Effector CD8-positive, alpha-beta T cell (primary cell): ENCODE measurements at places on chromosomes 3 and 15.

DNA sequence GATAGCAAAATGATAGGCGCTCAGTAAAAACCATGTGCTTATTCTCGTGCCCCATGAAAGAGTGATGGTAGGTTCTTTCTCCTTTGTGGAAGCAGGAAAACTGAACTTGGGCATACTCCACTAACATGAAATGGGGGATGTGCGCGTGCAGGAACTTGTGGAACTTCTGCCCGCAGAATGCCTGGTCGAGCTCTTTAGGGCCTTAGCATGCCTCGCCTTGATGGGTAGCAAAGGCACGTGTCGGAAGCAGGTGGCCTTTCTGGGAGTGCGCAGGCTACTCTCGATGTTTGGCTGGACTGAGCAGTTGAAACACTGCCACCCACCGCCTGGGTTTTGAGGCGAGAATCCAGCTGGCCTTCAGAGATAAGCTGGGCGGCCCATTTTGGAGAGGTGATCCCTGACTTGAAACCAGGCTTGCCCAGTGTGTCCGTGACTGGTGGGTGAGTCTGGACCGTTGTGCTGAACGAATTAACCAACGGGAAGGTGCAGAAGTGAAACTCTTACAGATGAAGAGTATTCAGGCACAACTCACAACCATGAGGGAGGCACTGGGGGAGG, 842 bp downstream of the PCCB start:
- no peak for DNase-seq

DNA sequence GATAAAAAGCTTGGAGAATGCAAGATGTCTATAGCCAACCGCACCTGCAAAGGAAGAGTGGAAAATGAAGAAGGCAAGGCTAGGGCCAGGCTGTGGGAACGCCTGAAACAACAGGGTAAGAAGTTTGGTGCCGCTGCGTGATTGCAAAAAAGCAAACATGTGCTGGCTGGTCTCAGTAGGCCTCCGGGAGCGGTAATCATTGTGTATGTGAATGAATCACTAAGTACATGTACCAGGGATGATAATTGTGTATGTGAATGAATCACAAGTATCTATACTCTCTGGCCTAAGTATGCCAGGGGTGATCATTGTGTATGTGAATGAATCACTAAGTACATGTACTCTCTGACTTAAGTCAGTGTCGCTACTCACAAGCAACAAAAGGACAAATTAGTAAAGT, 40.3 kb upstream of the PARL start:
- DNase-seq = no peak

DNA sequence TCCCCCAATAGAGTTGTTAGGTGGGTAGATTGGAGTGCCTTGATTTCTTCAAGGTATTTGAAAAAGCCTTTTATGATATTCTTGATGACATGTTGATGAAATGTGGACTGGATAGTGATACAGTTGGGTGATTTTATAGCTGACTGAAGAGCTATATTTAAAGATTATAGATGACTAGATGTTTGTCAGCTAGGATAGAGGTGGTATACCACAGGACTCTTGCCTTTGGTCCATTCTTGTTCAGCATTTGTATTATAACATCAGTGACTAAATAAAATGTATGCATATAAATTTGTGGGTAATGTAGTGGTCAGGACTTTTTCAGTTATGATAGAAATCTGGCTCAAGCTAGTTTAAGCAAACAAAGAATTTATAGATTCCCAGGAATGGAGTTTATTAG, 143.9 kb downstream of the ZNF609 start:
- DNase-seq = no peak

- no peak for DNase-seq
These were observed 37.5 kb downstream of the ZXDC start for GRCh38 chr3:126438186-126438585.
